AML-193 (cell line): ENCODE measurements at places on chromosomes 6 and 20.
A peak's percentile ranks its signal among the peaks of the same experiment; 100 is the strongest.

GRCh38 chr20:46261456-46262253 lies 46.6 kb downstream of the CDH22 start:
- DNase-seq = no peak

GRCh38 chr6:13256266-13257001 lies 71.9 kb downstream of the TBC1D7 start:
- DNase-seq = peak; percentile 39

DNA sequence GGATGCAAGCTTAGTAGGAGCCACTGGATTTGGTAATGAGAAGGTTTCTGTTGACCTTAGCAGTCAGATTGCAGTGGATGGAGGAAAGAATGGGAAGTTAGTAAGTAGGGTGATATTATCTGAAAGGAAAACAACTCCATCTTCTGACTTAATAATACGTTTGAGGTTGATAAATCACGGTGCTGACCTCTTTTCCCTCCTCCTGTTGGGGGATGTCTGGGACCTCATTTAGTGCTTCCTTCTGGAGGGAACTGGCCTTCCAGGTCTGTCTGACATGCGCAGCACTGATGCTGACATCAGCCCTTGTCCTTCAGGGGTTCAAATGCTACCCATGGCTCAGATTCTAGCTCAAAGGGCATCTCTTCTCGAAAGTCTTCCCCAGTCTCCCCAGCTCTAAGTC lies 48.2 kb upstream of the AKAP12 start:
- no peak for DNase-seq

DNA sequence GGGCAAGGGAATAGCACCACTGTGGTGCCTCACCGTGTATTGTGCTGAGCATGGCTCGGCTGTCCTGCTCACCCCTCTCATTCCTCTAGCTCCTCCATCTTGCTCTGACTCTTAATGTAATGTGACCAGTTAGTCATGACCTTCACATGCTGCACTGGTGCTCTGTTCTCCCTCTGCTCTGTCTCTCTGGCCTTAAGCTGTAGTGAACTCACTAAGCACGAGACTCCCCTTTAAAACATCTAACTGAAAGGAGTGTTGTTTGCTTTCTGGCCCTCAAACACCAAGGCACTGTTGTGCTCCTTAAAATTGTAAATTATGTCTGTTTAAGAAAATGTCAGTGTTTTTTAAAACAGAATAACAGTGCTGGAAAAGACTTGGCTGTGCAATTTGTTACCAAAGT lies 140.4 kb downstream of the HDGFL1 start:
- DNase-seq = no peak

DNA sequence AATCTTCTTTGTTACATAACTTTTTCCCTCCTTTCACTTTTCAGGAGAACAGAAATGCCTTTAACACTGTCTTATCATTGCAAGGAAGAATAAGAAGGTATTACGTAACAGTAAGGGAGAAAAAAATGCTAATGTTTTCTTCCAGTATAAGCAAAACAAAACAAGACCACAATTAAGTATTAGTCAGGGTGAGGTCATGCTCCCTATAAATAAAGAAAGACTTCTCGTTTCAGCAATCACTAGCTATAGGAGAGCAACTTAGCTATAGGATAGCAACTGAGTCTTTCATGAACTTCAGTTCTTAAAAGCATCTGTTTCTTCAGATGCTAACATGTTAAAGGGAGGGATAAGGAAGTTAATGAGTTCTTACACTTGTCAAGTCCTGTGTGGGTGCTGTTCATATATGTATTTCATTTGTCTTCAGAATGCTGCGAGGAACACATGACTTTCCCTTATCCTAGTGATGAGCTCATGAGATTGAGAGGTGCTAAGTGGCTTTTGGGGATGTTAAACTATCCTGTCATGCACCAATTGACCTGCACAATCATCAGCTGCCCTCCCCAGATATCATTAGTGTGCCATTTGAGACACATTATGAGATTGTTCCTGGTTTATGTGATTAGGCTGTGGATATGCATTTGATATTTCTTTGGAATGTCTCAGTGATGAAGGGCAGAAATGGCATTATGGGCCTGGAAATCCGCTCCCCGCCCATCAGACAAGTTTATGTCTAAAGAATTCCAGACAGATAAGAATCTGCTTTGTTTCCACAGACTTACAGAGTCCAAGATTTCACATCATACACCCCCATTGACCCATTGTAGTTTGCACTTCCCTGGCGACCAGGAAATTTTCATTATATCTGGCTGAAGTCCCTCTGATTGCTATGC lies 37.5 kb downstream of the LAMA4 start:
- DNase-seq = no peak

- peak; percentile 55 for DNase-seq
Observed at GRCh38 chr6:119742188-119742803, 392.7 kb upstream of the MAN1A1 start.

DNA sequence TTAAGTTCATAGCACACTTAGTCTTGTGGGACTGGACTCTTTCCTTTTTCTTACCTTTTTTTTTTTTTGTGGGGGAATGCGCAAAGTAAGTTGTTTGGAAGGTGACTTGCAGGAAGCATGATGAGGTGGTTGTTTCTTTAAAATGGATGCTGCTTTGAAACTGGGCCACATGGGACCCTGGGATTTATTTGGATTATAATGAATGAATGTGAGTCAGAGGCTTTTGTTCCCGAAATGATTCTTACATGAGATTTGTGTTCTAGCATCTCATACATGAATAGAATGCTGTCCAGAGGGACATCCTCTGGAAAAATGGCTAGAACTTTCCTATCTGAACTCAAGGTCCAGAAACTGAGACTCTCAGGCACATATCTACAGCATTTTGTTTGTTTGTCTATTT lies 236.6 kb upstream of the RNF24 start:
- no peak for DNase-seq
